NCI-H2107 (cell line): ENCODE measurements at places on chromosomes 11 and 22.

DNA sequence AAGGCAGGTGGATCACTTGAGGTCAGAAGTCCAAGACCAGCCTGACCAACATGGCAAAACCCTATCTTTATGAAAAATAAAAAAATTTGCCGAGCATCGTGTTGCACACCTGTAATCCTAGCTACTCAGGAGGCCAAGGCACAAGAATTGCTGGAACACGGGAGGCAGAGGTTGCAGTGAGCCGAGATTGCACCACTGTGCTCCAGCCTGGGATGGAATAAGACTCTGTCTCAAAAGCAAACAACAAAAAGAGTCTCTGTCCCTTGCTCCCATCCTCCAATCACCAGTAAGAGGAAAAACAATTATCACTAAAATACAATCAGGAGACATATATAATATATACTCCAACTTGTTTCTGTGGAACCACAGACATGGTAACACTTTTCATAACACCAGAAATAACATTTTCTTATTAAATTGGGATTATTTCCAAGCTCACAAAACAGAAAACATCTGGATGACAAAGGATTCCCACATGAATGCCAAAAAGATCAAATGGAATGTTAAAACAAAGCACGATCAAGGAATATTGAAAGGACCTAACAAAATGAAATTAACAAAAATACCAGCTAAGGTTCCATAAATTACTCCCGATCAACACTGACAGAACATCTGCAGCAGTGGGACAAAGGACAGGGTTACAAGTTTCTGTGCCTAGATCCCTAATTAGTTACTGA lies 15.2 kb downstream of the FCHSD2 start:
- DNase-seq, result no peak

- DNase-seq, result no peak
Observed at GRCh38 chr11:71325418-71326327, 73.3 kb upstream of the SHANK2 start.

DNA sequence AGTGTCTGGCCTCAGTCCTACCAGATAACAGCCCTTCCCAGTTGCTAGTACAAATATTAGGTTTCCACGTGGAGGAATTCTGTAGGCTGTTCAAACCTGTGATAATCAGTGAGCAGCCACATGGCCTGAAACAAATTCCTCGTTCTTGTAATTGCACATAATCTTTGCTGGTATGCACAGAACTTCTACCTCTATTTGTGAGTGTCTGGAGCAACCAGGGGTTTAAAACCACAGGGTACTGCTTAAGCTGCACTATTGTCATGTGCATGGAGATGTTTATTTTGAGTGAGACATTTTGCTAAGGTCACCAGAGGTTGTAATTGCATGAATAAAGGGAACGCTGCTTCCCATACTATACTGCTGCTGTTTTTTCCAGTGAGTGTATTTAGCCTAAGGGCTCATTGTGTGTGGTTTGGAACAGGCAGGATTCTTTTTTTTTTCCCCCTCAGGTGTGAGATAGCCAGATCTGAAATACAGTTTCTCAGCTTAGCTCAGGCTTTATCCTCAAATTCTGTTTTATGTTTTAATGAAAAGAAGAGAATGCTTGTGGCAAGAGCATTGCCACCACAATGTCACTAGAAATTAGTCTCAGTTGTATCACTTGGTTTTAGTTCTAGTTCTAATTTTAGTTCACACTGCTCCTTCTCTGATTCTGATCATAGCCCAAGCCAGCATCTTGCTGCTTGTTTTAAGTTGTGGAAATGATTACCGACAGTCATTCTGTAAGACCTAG lies 60.5 kb downstream of the CYB5R2 start:
- DNase-seq, result no peak

DNA sequence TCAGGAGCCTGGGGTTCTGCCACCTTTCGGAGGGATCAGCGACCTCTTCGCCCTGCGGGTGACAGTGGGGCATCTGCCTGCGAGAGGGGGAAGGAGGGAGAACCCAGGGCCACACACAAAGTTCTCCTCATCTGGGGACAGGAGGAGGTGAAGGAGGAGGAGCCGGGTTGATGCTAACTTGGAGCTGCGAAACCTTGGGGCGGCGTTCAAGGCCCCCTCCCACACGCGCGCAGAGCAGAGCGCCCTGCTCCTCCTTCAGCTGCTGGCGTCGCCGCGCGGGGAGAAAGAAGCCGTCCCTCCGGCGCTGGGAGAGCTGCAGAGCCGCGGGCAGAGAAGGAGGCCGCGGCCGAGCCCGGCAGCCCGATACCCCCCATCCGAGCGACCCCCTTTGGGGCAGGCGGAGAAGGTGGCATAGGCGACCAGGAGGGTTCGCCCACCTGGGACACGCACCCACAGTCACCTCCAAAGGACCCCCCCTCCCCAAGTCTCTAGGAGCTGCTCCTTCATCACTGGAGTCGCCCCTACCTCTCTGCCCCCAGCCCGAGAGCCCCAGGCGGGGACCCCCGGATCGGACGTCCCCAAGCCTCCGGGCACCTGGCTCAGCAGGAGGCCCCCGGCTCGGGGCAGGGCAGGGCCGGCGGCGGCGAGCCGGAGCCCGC lies at the start of gene RASD2:
Gene RASD2, plus strand, starts transcription at position 237 of the 659 bp plus-strand sequence. CDS start 5,979 bp downstream, outside the sequence.
- DNase-seq, result no peak

- no peak for DNase-seq
Observed at GRCh38 chr11:61602775-61603569, 22.1 kb upstream of the SYT7 start.

DNA sequence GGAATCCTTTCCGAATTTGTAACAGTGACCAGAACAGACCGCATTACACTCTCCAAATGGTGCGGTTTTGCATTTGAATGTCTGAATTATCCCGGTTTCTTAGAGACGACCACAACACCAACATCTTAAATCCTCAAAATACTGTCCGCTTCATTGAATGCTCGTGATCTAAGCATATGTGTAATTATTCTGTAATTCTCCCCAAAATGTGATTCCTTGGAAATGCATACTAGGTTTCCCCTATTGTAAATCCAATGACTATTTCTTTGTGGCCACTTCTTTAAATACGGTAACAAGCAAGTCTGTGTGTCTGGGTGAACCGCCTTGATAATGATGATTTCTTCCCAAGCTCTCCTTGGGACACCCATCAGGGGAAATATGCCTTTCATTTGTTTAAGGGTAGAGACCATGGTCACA lies 87.3 kb upstream of the DBX1 start:
- no peak for DNase-seq

DNA sequence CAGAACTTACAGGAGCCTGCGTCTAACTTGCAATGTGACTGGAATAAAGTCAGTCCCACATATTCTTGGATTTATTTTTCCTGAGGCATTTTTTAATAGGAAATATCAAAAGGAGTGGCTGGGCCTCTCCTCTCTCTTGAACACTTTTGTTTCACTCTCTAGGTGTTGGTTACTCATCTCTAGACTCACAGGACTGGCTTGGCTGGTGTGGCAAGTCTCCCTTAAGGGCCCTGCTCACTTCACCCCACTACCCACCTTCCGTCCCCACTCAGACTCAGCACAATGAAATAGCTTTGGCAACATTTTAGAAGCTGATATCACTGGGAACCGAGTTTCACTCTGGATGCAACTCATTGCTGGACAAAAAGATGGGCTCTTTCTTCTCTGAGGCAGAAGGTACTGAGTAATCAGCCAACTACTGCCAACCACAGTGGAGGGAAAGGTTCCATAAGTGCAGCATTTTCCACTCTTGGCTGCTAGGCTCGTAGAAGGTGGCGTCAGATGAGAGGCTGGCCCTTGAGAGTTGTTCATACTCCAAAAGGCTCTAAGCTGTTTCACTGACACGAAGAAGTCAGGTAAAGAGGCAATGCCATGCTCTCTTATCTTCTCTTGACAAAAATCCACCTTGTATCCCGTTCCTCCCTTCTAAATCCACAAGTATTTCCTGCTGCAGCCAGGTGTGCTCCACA lies 390.6 kb downstream of the SOX6 start:
- no peak for DNase-seq

GRCh38 chr11:129589190-129589860 lies 213.7 kb downstream of the BARX2 start:
- no peak for DNase-seq

GRCh38 chr22:32991353-32992101 lies 66.7 kb downstream of the SYN3 start:
- DNase-seq, result no peak

GRCh38 chr11:2534957-2535672 lies 90.3 kb downstream of the KCNQ1 start:
- DNase-seq, result no peak

GRCh38 chr11:121644187-121644512 lies 191.4 kb upstream of the SORL1-AS1 start:
- no peak for DNase-seq

GRCh38 chr11:31828217-31828616 lies 17.1 kb upstream of the PAX6 start:
- DNase-seq, result no peak

DNA sequence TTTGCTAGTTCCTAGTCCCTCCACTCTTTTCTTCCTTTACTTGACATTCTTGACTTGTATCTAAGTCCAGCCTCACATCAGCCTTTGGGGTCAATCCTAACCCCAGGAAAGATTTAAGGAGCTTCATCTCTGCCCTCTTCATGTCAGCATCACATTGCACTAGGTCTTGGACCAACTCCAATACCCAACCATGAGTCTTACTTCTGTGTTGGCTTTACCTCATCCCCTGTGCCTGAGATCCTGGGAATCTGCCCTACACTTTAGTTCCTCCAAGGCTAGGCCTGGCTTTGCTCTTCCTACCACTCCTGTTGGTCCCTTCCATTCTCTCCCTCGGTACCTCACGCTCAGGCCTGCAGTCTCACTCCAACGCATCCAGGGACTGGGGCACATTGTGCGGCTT lies 117.0 kb downstream of the SLC1A2 start:
- DNase-seq, result no peak

GRCh38 chr11:1369371-1370005 lies 20.2 kb upstream of the BRSK2 start:
- DNase-seq, result no peak

DNA sequence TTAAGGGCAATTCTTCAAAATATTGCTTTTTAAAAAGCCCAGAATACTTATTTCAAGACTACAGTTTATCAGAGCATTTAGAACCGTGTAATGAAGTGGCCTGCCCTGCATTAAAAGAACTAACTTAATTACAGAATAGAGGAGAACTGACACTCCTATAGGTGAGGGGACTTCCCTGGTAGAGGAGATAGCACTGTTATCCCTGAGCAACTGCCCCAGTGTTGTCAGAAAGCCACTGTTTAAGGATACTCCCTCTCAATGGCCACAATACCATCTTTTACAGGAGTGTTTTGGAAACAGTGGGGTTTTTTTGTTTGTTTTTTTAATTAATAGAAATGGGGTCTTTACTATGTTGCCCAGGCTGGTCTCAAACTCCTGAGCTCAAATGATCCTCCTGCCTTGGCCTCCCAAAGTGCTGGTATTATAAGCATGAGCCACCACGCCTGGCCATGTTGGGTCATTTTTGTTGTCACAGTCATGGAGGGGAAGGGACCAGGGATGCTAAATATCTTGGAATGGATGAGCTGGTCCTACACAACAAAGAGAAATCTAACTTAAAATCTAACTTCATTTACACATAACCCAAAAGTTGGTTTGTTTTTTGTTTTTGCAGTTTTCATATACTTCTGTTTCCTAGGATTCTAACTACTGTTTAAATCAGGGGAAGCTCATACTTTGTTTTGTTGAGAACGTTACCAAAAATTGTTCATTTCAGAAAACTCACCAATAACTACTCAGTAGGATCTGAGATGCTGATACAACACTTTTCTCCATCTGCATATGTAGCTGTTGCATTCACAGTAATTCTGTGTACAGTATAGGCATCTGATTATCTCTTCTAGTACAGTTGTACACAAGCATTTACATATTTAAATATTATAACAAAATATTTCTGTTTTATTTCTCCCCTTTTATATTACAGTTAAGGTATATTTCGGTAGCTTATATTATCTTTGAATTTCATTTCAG lies 8.1 kb downstream of the RPL27A start:
- DNase-seq, result no peak

- DNase-seq, result no peak
Observed at GRCh38 chr11:57752954-57753353, 1.3 kb upstream of the BTBD18 start.

- no peak for DNase-seq
Observed at GRCh38 chr22:25448435-25449051, 115.9 kb upstream of the GRK3 start.

GRCh38 chr11:134800826-134801225 lies 388.8 kb upstream of the B3GAT1 start:
- DNase-seq, result no peak

DNA sequence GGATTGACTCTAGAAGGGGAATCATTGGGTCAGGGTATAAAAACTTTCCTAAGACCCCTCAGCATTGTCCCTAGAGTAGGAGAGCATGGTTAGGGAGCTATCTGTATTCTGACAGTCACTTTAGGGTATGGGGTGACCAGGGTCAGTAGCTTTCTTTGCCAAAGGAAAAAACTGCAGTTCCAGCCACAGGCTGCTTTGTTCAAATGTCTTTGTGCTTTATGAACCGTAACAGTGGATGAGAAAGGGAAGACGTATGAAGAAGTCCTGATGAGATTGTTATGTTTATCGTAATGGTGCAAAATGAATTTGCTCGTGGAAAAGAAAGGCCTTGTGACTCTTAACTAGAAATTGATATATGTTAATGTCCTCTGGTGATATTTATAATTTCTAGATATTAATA lies 30.0 kb downstream of the CYB5R2 start:
- DNase-seq, result no peak

GRCh38 chr11:40293655-40294348 lies 1165.7 kb downstream of the LRRC4C start:
- no peak for DNase-seq
